Neuronal stem cell (in vitro differentiated cells): ENCODE measurements at places on chromosomes 6 and 20.

- no peak for DNase-seq
Observed at GRCh38 chr6:132231121-132231884, 170.0 kb downstream of the MOXD1 start.

GRCh38 chr6:71621918-71622519 lies 264.3 kb upstream of the RIMS1 start:
- no peak for DNase-seq

DNA sequence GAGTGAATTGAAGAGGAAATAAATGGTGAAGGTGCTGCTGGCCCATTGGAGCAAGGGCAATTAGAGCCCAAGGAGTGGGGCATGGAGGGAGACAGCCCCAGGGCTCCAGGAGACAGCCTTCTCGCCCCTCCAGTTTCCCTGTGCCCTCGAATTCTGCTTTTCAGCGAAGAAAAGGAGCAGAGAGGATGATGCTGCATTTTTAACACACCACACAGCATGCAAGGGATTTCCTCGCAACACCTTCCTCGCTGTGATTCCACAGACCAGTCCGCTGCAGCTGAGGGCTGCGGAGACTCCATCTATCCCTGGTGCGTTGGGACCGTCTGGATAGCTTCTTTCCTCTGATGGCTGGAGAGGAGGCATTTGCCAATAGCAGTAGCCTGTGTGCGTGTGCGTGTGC lies 41.7 kb downstream of the PTCHD4 start:
- no peak for DNase-seq

DNA sequence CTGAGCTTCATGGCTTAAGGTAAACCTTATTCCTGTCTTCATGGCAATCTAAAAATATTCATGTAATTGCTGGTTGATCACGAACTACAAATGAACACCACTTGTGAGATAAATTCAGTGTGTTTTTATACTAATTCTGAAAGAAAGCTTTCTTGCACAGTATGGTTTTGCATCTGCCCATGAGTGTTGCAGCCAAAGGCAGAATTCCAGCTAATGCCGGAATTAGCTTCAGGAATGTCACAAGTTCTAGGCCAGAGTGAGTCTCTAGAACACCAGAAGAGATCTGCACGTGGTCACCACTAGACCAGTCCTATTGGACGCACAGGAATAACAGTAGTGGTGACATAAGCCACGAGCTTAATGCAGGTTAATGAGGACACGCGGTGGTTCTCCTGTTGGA lies 223.7 kb downstream of the CDH4 start:
- DNase-seq, result no peak

- no peak for DNase-seq
Observed at GRCh38 chr20:21228511-21228910, 74.6 kb upstream of the XRN2 start.

DNA sequence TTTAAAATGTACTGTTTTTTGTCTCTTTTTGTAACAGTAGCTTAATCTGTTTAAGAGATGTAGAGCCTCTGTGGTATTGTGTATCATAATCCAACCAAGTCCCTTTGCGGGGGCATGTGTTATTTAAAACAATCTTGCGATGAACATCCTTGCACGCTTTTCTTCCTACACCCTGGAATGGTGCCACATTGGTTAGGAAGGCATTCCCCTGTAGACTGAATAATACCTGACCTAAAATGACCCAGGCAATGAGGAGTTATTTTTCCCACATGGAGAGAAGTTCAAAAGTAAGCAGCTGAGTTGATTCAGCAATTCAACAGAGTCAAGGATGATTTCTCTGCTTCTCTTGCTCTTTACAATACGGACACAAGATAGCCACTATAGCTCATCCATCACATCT lies 142.0 kb upstream of the PMEPA1 start:
- no peak for DNase-seq

- DNase-seq, result no peak
Observed at GRCh38 chr6:150875841-150876240, 10.3 kb downstream of the MTHFD1L start.

- DNase-seq, result no peak
Observed at GRCh38 chr6:111603040-111603439, 2.6 kb downstream of the TRAF3IP2 start.

GRCh38 chr20:37310951-37311350 lies 21.5 kb downstream of the MANBAL start:
- DNase-seq, result no peak

DNA sequence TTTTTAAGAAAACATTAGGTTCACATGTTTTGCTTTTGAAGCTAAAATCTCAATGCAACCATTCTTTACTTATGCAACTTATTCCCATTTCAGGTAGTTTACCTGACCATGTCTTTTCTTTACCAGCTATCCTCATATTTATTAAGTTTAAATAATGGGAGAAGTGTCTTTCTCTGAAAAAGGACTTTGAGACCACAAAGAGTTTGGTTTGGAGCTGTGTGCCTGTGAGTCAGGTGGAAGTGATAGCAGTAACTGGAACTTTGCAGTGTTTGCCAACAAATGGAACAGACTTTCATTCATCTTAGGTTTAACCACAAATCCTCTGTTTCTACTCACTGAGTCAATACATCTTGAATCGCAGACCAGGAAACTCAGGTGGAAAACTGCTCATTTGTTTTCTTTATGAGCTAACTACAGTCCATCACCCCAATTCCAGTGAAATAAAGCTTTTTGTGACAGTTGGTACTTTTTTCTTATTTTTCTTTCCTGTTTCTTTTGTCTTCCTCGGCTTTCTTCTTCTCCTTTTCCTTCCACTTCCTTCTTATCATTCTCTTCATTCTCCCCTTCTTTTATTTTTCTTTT lies 148.3 kb upstream of the RIN2 start:
- DNase-seq, result no peak

- no peak for DNase-seq
Observed at GRCh38 chr20:34941226-34941625, 14.4 kb downstream of the GSS start.
